B cell (primary cell): ENCODE measurements at places on chromosomes 2 and 18.

DNA sequence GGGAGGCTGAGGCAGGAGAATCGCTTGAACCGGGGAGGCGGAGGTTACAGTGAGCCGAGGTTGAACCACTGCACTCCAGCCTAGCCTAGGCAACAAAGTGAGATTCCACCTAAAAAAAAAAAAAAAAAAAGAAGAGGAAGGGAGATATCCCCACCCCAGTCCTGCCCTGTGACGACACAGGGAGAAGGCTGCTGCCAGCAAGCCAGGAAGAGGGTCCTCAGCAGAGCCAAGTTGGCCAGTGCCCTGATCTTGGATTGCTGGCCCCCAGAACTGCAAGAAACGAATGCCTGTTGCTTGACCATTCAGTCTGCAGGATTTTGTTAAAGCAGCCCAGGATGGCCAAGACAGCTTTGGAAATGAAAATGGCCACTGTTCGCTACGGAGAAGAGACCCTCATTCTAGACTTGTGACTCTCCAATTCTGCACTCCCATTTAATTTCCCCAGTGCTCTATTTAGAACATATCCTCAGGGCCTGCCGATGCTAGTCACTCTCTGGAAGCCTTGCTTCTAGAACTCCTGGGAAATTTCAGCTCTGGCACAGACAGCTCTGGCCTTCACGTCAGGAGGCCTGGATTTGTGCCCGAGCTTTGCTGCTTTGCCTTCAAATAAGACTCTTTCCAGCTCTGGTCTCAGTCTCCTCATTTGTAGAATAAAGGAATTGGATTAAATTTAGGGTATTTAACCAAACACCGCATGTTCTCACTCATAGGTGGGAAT is 15.7 kb upstream of the AMMECR1L start:
- no peak for DNase-seq

DNA sequence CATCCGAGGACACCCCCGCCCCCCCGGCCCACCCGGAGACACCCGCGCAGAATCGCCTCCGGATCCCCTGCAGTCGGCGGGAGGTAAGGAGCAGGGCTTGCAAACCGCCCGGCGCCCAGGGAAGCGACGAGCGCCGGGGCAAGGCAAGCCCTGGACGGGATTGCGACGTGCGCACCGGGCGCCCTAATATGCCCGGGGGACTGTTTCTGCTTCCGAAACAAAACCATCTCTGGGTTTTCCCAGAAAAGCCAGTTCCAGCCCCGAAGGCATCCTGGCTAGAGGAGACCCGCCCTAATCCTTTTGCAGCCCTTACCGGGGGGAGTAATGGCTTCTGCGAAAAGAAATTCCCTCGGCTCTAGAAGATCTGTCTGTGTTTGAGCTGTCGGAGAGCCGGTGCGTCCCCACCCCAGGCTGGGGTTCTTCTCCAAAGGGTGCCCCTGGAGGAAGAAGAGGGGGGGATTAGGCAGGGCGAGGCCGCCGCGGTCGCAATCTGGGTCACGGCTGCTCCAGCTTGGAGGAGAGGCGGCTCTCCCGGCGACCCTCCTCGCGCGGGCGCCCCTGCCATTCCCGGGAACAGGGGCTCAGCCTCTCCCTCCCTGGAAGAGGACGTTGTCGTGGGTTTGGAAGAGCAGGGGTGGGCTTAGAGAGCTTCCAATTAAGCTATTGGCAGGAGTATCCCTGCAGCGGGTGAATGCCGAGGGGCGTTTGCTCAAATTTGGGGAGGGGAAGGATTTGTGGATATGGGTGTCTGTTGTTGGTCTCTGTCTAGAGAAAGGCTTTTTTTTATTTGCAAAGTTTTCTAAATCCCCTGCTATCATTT is 521 bp downstream of the MYCN start:
- no peak for DNase-seq

- DNase-seq: no peak
Measured at GRCh38 chr2:73939419-73939818, 12.7 kb downstream of the DGUOK start.

GRCh38 chr18:35144698-35145097 is 96.1 kb upstream of the ZNF397 start:
- DNase-seq: no peak

DNA sequence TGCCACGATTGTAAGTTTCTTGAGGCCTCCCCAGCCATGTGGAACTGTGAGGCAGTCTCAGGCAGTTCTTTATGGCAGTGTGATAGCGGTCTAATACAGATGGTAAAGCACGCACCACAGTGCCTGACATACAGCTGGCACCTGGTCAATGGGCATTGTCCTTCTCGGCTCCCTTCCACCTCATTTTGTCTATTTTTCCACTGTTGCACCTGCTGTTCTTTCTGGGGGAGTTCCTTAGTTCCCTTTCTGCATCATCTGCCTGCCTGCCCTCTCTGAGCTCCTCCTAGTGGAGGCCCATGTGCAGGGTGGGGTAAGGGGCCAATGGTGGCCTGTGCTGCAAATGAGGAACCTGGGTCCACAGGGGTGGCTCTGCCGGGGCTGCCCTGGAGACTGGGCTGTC is 157.6 kb downstream of the LPIN1 start:
- peak; percentile 76 for DNase-seq

GRCh38 chr2:37348155-37348554 is 3.7 kb downstream of the QPCT start:
- DNase-seq: no peak

DNA sequence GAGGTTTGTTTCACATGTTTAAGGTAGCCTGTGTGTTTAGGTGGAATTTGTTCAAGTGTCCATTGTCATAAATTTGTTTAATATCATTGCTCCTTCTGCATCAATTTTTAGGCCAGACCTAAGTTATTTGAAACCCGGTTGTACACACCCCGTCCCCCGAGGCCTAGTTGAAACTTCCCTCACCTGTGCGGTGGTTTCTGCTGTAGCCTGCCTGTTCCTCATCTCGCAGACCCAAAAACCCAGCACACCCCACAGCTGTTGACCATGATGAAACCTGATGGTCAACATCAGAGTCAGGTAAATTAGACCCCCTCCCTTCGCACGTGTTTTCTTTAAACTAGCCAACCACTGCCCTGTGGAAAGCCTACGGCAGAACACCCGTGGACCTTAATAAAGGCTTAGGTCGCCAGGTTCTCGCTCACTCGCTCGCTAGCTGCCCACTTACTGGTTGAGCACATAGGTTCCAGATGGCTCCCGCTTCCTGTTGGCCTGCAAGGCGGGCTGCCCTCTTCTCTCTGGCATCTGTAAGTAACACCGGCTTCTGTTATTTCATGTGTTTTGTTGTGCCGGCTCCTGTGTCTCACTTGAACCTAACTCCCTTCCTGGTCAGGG is 64.4 kb downstream of the EML6 start:
- DNase-seq: peak; percentile 57

- DNase-seq: no peak
Measured at GRCh38 chr2:219567791-219568361, 3.5 kb downstream of the OBSL1 start.

GRCh38 chr18:26415631-26416030 is 132.7 kb downstream of the KCTD1 start:
- no peak for DNase-seq

GRCh38 chr2:172829229-172829628 is 93.6 kb downstream of the RAPGEF4 start:
- no peak for DNase-seq

GRCh38 chr2:211237586-211238275 is 681.3 kb downstream of the CPS1 start:
- no peak for DNase-seq

DNA sequence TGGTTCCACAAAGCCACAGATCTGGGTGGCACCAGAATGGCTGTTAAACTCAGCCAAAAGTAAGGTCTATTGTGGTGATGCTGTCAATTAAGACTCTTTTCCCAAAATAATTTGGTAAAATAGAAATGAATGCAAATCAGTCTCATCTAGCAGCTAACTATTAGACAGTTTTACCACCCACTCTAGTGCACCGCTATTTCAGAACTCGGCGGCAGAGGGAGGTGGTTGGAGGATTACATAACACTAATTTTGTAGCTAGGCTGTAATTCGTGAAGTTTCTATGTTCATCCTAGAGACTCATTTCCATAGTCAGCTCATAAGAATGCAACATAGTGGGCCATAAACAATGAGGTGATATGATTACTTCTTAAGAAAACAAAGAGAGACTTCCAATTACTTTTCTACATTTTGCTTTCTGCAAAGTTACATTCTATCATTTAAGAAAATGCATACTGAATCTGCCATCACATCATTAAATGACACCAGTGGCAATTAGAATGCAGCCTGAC is 413.8 kb downstream of the FBXO15 start:
- no peak for DNase-seq

DNA sequence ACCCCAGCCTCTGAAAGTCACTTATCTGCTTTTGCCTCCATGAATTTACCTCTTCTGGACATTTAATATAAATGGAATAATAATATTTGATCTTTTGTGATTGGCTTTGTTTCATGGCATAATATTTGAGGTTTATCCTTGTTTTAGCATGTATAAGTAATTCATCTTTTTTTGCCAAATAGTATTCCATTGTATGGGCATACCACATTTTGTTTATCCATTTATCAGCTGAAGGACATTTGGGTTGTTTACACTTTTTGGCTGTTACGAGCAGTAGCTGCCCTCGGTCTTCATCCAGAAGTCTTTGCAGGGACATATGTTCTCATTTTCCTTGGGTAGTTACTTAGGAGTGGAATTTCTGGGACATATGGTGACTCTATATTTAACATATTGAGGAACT is 53.0 kb upstream of the SMIM21 start:
- no peak for DNase-seq

- DNase-seq: no peak
Measured at GRCh38 chr18:28116461-28116860, 60.5 kb downstream of the CDH2 start.

- no peak for DNase-seq
Measured at GRCh38 chr2:206023183-206023582, 62.8 kb downstream of the INO80D start.

- no peak for DNase-seq
Measured at GRCh38 chr2:130768191-130768855, 13.0 kb downstream of the AMER3 start.

- DNase-seq: no peak
Measured at GRCh38 chr2:160363961-160364360, 129.6 kb downstream of the RBMS1 start.

- DNase-seq: no peak
Measured at GRCh38 chr2:240822280-240822847, 2.3 kb upstream of the KIF1A start.

DNA sequence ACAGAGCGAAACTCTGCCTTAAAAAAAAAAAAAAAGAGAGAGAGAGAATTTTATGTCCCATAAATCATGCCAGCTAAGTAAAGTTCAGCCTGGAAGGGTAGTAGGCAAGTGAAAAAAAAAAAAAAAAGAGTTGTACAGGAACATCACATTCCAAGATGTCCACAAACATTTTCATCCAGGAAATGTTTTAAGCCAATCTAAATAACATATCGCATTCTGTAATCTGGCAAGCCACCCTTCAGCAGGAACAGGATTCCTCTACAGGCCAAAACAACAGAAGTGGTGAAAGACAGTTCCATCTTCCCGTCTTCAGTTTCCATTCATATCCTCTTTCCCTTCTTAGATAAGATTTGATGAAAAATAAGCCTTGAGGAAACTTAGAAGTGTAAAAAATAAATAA is 1108.1 kb upstream of the DDX18 start:
- no peak for DNase-seq

DNA sequence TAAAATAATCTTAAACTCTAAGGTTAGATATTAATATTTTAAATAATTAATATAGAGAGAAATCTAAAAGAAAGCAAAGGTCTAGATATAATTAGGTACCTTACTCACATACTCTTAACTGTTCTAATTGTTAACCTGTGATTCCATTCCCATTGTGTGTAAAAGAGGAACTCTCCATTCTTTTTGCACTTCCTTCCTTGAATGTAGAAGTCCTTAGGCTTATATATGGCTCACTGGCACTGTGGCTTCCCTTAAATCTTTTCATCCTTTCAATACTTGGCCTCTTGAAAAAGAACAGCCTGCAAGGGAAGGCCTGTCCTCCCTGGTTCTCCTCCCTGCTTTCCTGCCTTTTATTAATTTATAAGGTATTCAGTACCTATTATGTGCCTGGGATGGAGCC is 182.8 kb upstream of the FOSL2 start:
- no peak for DNase-seq

DNA sequence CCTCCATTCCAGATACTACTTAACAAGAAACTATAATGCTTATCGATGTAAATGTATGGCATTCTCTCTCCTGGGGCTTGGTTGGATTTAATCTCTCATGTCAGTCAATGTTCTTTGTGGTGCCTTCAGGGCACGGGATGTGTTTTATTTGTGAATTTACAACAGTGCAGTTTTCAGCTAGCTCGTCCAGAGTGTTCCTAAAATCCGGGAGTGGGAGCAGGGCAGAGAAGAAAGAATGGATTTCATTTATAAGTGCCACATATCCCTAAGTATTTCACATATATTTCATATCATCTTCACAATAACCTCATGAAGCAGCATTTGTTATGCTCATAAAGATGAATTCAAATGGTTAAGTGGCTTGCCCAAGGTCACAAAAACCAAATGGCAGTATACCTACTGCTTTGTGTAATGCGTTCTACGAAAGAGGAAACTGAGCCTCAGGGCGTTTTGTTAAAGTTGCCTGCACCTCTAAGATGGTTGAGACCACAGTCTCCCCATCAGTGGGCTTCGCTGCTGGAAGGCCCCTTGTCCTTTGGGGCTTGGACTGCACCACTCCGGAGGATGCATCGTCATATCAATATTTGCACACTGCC is 134.7 kb upstream of the MGAT5 start:
- no peak for DNase-seq

DNA sequence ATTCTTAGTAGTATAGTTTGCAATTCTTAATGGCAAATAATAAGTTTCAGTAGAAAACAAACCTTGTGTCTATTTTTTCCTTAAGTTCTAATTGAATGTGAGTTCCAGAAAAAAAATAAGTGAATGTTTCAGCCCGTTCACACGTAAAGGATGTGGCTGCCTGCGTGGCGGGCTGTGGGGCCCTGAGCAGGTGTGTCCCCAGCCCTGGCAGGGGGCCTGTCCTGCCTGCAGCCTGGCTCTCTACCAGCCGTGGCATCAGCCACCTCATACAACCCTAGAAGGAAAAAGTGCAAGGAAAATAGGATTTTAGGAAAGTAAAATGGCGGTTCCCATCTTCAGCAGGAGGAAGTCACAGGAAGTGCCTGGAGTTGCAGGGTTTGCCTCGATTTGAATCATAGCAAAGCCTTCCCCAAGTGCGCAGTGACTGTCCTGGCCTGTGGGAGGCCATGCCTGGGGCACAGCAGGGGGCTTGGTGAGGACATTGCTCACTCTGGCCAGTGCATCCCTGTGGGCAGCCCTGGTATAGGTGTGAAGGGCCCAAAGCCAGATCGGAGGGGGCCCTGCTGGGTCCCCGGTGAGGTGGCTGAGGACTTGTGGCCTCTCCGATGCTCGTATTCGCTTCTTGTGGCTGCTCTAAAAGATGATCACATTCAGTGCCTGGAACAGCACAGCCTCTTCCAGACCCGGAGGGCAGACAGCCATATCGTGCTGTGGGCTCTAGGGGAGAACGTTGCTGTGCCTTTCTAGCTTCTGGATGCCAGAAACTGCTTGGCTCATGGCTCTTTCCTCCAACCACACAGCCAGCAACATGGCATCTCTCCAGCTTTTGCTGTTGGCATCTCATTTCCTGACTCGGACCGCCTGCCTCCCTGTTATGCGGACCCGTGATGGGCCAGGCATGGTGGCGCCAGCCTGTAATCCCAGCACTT is 12.6 kb downstream of the DTYMK start:
- DNase-seq: no peak
